ENCODE measurements at places on chromosomes 3 and 15.

DNA sequence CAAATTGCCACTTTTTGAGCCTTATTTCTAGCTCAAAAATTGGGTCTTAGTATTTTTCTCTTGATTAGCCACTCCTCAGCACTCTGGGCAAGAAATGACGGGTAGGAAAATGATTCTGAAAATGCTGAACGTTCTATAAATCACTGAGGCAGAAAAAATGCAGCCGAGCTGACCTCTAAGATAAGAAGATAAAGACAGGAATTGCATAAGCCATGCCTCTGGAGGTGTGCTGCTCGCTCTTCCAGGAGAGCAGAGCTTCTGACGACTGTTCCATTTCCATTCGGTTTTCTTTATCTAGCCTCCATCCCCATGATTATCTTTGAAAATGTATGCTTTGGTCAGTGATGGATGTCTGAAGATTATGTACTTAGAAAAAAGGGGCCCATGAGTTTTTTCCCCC, 558.8 kb upstream of the ADAMTS9 start:
- no peak overlapping the region for H3K4me3 ChIP-seq
- H3K27me3 ChIP-seq: no peaks in the 10 kb centered on the region
- H3K27ac ChIP-seq: no peak overlapping the region

- no peaks in the 10 kb centered on the region for H3K27me3 ChIP-seq
- no peak overlapping the region for H3K27ac ChIP-seq
- H3K4me3 ChIP-seq: no peak overlapping the region
- DNase-seq: no peak
Measured at GRCh38 chr3:193573403-193574191, 18.9 kb upstream of the ATP13A4 start.

GRCh38 chr3:72558001-72558400, 290.2 kb downstream of the SHQ1 start:
- DNase-seq: no peak
- no peaks in the 10 kb centered on the region for H3K36me3 ChIP-seq
- no peak overlapping the region for H3K4me3 ChIP-seq
- H3K4me1 ChIP-seq: no peaks in the 10 kb centered on the region

DNA sequence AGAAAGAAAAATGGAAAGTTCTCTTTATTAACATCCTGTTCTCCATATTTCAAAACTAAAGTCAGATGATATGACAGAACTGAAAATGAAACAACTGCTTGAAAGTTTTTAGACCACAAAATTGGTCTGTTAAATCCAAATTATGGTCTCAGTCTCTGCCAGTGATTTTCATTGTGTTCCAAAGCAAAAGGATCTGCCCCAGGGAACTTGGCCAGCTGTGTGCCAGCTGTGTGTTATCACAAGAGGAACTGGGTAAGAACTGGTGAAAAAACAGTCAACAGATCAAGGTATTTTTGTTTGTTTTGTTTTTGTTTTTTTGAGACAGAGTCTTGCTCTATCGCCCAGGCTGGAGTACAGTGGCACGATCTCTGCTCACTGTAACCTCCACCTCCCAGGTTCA, 323.3 kb downstream of the CTNNB1 start:
- H3K4me3 ChIP-seq: no peak overlapping the region
- no peaks in the 10 kb centered on the region for H3K36me3 ChIP-seq
- no peak for DNase-seq
- H3K4me1 ChIP-seq: no peaks in the 10 kb centered on the region
- no peak overlapping the region for H3K27ac ChIP-seq

GRCh38 chr15:101657968-101658784, 6.0 kb upstream of the TM2D3 start:
- no peak for DNase-seq
- H3K27ac ChIP-seq: no peak overlapping the region
- peaks cover 7% of the 10 kb centered on the region for H3K4me1 ChIP-seq
- H3K4me3 ChIP-seq: no peak overlapping the region
- H3K27me3 ChIP-seq: no peaks in the 10 kb centered on the region

DNA sequence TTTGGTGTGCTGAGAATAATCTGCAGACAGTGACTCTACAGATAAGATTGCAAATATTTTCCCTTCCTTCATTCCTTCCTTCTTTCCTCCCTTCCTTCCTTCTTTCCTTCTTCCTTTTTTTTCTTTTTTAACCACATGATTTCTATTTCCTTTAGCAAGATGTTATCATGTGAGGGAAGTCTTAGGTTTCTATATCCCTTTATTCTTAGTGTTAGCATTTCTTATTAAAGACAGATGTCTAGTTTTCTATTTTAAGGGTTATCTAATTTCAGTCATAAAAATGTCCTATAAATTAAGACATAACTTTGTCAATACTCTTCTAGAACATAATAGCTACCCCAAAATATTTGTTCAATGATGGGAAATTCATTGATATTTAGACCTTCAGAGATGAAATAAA, 470.9 kb downstream of the LPP start:
- no peak overlapping the region for H3K27ac ChIP-seq
- H3K4me1 ChIP-seq: peaks cover 8% of the 10 kb centered on the region
- DNase-seq: no peak
- H3K27me3 ChIP-seq: no peaks in the 10 kb centered on the region
- H3K4me3 ChIP-seq: no peak overlapping the region
- H3K36me3 ChIP-seq: no peaks in the 10 kb centered on the region

DNA sequence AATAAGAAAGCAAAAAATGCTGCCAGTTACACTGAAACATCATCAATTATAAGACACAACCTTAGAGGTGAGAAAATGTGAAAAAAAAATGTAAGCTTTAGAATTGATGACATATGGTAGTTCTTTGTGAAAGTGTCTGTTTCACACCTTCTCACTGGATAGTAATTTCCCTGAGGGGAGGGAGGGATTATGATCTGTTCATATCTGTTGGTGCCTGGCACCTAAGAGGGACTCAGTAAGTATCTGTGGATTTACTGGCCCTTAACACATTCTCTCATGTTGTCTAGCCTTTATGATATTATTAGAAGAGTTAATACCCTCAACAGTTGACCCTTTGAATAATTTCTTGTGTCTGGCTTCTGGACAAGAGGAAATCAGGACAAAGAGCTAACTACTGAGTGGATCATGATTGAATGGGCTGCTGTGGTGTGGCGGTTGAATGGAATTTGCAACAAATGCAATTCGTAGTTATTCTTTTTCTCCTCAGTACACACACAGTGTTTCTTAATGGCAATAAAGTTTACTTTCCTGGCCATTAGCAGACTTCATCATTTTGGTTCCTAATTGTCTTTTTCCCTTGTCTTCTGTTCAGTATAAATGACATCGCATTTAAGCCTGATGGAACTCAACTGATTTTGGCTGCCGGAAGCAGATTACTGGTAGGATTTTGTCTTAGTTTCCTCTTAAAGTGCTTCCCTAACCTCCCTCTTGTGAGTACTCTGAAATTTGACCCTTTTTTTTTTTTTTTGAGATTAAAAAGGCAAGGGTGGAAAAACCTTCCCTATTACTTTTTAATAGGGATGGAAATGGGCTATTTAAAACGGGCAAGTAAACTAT, 9.5 kb downstream of the IFT122 start:
- peaks cover 71% of the 10 kb centered on the region for H3K4me1 ChIP-seq
- no peaks in the 10 kb centered on the region for H3K27me3 ChIP-seq
- no peaks in the 10 kb centered on the region for H3K36me3 ChIP-seq
- no peak overlapping the region for H3K4me3 ChIP-seq
- peak overlapping the region; percentile 9 for H3K27ac ChIP-seq
- no peak for DNase-seq

DNA sequence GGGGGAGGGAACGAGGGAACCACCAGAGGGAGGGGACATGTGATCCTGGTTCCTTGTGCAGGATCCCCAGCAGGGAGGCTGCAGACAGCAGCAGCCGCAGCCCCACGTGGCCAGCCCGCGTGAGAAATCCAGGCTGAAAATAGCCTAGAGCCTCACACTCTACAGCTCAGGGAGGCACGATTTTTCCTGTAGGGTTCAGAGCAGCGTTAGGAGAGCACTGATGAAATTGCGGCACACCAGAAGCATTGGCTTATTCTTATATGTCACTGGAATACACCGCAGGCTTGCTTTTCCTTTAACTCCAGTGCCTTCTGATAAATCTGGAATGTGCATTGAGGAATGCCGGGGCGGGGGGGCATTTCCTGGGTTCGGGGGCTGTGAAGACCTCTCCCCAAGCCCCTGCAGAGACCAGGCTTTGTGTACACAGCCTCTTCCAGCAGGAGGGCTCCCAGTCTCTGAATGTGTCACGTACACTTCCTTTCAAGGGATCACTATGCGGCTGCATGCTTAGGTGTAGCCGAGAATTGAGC, 193.0 kb downstream of the ATP10A start:
- H3K4me1 ChIP-seq: peaks cover 51% of the 10 kb centered on the region
- peaks cover 9% of the 10 kb centered on the region for H3K27me3 ChIP-seq
- no peak for DNase-seq
- peak overlapping the region; percentile 71 for H3K27ac ChIP-seq
- H3K4me3 ChIP-seq: no peak overlapping the region
- H3K36me3 ChIP-seq: no peaks in the 10 kb centered on the region

DNA sequence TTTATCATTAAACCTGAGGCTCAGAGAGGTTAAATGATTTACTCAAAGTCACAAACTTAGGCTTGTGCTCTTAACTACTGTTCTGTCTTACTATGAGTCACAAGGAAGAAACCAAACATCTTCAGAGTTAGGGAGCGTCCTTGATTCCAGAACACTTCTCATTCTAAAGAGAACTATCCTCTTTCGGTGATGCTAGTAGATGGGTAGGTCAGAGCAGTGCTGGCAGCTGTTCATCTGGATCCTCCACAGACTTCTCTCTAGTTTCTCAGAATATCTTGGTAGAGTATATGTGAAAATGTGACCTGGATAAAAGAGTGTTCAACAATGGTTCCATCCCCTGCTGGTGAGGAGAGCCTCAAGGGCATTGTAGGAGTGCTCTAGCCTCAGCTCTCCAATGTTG, 3.3 kb downstream of the ARL6IP5 start:
- H3K4me3 ChIP-seq: no peak overlapping the region
- no peaks in the 10 kb centered on the region for H3K27me3 ChIP-seq
- no peak for DNase-seq
- H3K4me1 ChIP-seq: peaks cover 88% of the 10 kb centered on the region
- H3K36me3 ChIP-seq: no peaks in the 10 kb centered on the region
- H3K27ac ChIP-seq: peak overlapping the region; percentile 96

GRCh38 chr15:81294516-81294880, 29.4 kb downstream of the STARD5 start:
- DNase-seq: no peak
- no peaks in the 10 kb centered on the region for H3K27me3 ChIP-seq
- H3K4me3 ChIP-seq: no peak overlapping the region

GRCh38 chr3:194244167-194244566, 107.0 kb downstream of the CPN2 start:
- H3K36me3 ChIP-seq: no peaks in the 10 kb centered on the region
- no peaks in the 10 kb centered on the region for H3K27me3 ChIP-seq
- peak; percentile 4 for DNase-seq
- H3K27ac ChIP-seq: no peak overlapping the region

GRCh38 chr15:59797756-59798604, 108.9 kb upstream of the BNIP2 start:
- H3K27me3 ChIP-seq: peaks cover 19% of the 10 kb centered on the region
- no peak for DNase-seq
- no peak overlapping the region for H3K27ac ChIP-seq
- H3K36me3 ChIP-seq: no peaks in the 10 kb centered on the region
- H3K4me1 ChIP-seq: no peaks in the 10 kb centered on the region
- H3K4me3 ChIP-seq: no peak overlapping the region

DNA sequence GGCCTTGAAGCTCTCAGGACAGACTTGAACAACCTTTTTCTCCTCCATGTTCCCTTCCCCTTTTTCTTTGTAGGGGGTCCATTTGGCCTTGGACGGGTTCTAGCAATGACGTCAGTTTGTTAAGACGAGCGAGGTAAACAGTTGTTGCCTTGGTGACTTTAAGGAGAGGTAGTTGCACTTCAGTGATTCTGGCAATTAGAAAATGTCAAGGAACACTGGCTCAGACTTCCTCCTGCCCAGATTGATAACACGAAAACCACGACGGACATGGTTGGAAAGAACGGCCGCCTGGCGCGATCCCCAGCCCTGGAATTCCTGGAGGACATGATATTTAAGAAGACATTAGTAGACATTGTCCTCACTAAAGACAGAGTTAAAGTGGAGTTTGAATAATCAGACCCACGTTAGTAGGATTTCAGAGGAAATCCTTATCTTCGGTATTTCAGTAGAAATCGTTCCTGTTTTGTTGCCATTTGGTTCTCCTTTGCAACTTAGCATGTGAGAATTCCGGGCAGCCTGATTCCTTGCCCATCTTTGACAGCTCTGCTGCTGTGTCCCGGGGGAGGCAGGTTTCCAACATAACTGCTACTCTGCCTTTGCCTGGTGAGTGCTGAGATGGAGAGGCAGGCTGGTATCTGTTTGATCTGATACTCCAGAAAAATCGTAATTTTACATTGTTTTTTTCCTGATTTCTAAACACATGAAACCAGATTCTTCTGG, 87.3 kb downstream of the ST6GAL1 start:
- H3K4me3 ChIP-seq: no peak overlapping the region
- no peak for DNase-seq
- no peak overlapping the region for H3K27ac ChIP-seq
- H3K27me3 ChIP-seq: no peaks in the 10 kb centered on the region

GRCh38 chr3:16140116-16140893, 34.2 kb upstream of the GALNT15 start:
- DNase-seq: no peak
- no peaks in the 10 kb centered on the region for H3K4me1 ChIP-seq
- H3K27me3 ChIP-seq: no peaks in the 10 kb centered on the region

DNA sequence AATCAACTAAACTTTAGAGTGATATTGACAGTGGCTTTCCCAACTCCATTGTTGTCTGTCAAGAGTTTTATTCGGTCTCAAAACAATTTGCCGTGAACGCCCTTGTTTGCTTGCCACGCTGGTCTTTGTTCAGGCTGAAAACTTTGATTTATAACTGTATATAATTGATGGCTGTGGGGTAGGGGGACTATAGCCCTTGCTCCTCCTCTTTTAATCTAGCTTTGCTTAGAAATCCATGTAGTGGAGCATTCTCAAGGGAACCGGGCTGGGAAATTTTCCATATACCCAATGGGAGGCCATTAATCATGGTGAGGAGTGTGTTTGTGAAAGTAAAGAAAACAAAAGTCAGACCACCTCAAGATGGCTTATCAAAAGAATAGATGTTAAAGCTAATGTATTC, 339.8 kb upstream of the RARB start:
- no peaks in the 10 kb centered on the region for H3K4me1 ChIP-seq
- no peak overlapping the region for H3K4me3 ChIP-seq
- no peaks in the 10 kb centered on the region for H3K27me3 ChIP-seq
- no peak overlapping the region for H3K27ac ChIP-seq

- no peaks in the 10 kb centered on the region for H3K36me3 ChIP-seq
- H3K4me1 ChIP-seq: no peaks in the 10 kb centered on the region
- H3K27me3 ChIP-seq: peaks cover 34% of the 10 kb centered on the region
- no peak for DNase-seq
- H3K27ac ChIP-seq: no peak overlapping the region
Measured at GRCh38 chr15:77710637-77711036, 77.9 kb upstream of the LINGO1 start.

GRCh38 chr3:194812176-194812575, 126.5 kb downstream of the FAM43A start:
- no peaks in the 10 kb centered on the region for H3K27me3 ChIP-seq
- H3K27ac ChIP-seq: no peak overlapping the region
- no peak overlapping the region for H3K4me3 ChIP-seq
- DNase-seq: no peak

Data from stomach (tissue), 19 donors.